ENCODE measurements at places on chromosomes 5 and 9.

GRCh38 chr5:31577438-31577837 is 45.3 kb downstream of the C5orf22 start:
- DNase-seq: no peak

DNA sequence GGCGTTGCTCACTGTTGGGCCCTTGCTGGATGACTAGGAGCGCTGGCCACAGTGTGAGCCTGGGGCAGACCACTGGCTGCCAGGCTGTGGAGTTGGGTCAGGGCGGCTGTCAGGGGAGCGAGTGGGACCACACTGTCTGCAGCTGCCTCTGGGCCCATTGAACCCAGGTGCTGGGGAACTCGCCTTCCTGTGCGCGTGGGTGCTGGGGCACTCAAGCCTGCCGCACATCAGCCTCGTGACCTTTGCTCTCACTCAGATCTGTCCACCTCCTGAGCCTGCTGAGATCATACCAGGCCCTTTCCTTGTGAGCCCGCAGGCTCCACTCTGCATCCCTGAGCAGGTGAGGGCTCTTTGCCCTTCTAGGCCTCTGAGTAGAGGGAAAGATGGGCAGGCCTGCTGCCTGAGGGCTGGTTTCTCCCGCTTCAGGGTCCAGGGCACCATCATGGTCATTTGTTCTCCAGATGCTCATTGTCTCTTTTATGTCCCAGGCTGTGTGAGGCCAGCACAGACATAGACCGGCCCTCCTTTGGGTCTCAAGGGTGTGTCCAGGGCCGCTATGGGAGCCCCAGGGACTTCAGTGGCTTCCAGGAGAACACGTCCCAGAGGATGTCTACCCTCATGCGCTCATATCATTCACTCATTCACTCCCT is 26.5 kb downstream of the WNK2 start:
- no peak for DNase-seq

GRCh38 chr5:167578977-167579692 is 712.3 kb upstream of the WWC1 start:
- DNase-seq: peak; percentile 61

DNA sequence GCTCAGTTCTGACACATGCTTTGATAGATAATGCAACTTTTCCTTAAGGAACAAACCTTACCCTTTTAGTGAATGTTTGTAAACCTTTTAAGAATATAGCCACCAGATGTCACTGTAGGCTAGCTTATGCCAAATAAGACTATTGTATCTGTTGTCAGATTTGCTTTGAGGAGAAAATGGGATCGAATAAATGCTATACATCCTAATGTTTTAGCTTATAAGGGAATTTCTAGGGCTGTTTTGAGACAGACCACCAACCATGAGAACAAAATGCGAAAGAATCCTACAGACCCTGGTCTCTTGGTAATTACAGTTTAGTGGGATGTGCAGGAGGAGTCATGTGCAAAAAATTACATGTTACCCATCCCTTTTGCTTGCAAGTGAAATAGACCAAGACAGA is 127.6 kb upstream of the NMUR2 start:
- DNase-seq: peak; percentile 50

GRCh38 chr5:102986074-102986473 is 133.9 kb downstream of the GIN1 start:
- no peak for DNase-seq

DNA sequence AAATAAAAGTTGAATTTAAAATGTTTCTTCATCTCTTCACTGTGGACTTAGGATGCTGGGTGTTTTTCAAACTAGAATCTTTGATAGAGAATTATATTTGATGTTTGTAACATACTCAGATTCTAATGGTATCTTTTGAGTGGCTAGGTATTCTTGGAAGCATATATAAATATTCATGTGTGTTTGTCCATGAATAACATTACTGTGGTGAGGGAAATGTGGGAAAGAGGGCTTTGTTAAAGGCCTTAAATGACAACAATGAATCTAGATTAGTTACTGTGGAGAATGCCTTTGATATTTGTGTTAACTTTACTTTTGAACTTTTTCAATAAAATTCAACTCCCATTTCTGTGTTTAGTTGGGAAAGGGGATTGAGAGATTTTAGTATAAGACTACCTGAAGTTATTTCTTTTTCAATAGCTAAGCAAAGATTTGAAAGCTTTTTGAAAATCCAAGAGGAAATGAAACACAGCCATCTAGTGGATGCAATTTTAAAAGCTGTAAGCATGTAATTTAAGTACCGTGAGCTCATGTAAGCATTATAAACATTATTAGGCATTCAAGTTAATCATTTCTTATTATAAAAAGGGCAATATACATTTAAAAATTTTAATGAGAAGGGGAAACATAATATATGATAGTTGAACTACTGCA is 69.6 kb downstream of the CCDC171 start:
- DNase-seq: peak; percentile 20

DNA sequence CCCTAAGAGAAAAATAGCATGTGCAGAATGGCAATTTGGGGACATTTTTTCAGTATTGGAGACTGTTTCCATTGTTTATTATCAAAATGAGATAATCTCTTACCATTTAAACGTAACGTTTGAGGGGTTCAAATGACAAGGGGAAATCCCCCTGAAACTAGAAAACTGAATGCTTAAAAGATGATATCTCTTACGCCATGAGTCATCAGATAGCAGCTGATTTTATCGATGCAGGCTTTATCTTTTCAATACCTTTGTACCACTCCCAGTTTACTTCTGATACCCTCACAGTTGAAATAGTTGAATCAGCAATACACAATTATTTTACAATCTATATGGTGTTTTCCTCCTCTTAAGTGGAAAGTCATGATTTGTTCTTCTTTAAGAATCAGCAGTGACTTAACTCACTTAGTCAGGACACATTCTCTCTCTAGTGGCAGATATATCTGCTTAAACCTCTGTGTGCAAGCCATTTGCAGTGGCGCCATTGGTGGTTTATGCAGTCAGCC is 29.2 kb downstream of the OSMR start:
- DNase-seq: no peak

DNA sequence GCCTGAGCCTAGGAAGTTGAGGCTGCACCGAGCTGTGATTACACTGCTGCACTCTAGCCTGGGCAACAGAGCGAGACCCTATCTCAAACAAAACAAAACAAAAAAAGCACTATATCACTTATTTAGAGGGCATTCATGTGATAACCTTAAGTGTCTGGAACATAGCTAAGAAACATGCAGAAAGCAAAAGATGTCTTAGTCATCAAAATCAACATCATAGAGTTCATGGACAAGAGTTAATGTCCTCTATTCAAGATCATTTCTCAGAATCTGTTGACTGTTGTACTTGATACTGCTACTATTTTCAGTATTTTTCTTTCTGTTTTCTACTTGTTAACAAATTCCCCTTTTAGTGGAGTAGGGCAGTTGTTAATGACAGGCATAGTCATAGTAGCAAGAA is 25.4 kb downstream of the FSD1L start:
- no peak for DNase-seq

GRCh38 chr9:110526426-110526825 is 53.1 kb downstream of the SVEP1 start:
- peak; percentile 71 for DNase-seq

DNA sequence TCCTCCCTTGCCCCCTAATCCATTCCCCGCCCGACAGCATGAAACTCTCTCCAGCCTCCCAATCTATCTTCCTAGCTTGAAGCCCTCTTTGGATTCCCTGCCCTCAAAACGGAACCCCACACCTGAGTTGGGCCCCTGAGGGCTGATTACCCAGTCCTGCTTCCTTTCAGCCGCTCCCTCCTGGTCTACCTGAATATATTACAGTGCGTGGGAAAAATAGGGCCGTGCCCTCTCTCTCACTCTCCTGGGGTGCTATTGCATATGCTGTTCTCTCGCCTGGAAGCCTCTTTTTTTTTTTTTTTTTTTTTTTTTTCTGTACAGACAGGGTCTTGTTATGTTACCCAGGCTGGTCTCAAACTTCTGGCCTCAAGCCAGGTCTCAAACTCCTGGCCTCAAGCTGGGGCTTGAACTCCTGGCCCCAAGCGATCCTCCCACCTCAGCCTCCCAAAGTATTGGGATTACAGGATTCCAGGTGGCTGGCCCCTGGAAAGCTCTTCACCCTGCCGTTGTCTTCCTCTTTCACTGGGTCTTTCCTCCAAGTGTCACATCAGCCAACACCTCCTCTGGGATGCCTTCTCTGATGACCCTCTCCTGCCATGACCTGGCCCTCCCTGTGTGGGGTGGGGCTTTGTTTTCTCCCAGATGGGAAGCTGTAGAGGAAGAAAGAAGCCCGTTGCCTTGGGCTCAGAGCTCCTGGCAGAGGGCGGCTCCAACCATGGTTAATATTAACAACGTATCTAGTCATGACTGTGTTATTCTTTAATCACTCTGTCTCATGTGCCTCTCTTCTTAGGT is 8.2 kb downstream of the DNM1 start:
- DNase-seq: no peak

All from fibroblast of skin of back (primary cell).